CD4-positive, CD25-positive, alpha-beta regulatory T cell (primary cell): ENCODE measurements at places on chromosomes 5 and 9. TPM values are rescaled to one million over a fixed set of nuclear protein-coding genes. Genes with fewer than 3 reads are reported as not detected.

DNA sequence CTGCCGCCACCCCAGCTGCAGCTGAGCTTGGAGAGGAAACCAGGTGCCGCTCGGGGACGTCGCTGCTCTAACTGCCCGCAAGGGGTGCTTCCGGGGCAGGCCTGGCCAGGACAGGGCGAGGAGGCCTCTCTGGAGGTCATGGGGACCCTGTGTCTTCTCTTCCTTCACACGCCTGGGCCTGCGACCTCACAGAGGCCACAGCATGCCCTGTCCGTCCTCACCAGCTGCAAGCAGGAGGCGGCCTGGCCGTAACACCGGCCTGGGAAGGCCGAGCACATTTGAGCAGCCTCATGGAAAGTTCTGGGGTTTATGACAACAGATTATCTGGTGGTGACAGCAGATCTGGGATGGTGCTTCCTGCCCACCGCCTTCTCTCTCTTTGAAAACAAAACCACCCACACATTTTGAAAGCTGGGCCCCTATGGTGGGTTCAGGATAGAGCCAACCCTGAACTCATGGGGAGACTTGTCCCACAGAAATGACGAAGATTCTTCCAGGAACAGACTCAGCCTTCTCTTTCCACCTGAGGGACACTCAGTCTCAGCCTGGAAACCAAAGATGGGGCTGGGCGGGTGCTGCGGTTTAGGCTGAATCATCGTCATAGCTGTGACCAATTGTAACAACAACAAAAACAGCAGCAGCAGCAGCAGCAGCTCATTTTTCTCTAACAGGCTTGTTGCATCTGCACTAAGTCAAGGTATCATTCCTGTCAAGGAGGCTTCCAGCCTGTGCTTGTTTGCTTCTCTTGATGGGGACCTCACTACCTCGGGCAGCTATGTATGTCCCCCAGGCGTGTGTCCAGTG, 99.6 kb upstream of the RAPGEF1 start:
- H3K27ac ChIP-seq: peak overlapping the region; percentile 71

TSSK1B gene
- total RNA-seq: not detected

GRCh38 chr5:10502578-10502977, 60.9 kb downstream of the ROPN1L start:
- H3K4me3 ChIP-seq: no peak overlapping the region
- H3K27ac ChIP-seq: no peak overlapping the region
- H3K36me3 ChIP-seq: no peaks in the 10 kb centered on the region
- DNase-seq: no peak
- H3K27me3 ChIP-seq: no peaks in the 10 kb centered on the region

KCTD16 gene
- total RNA-seq: not detected

GRCh38 chr5:96143450-96143849, 181.8 kb upstream of the ELL2 start:
- peaks cover 4% of the 10 kb centered on the region for H3K27me3 ChIP-seq
- no peak for DNase-seq
- H3K36me3 ChIP-seq: no peaks in the 10 kb centered on the region
- H3K4me3 ChIP-seq: no peak overlapping the region

GRCh38 chr5:129135633-129136032, 41.1 kb downstream of the ISOC1 start:
- no peaks in the 10 kb centered on the region for H3K27me3 ChIP-seq
- DNase-seq: no peak
- H3K36me3 ChIP-seq: no peaks in the 10 kb centered on the region

GRCh38 chr9:1994180-1994579, 21.0 kb upstream of the SMARCA2 start:
- DNase-seq: no peak
- H3K4me3 ChIP-seq: no peak overlapping the region
- H3K27ac ChIP-seq: no peak overlapping the region
- H3K4me1 ChIP-seq: no peaks in the 10 kb centered on the region
